ENCODE measurements at places on chromosomes 2 and 18.

DNA sequence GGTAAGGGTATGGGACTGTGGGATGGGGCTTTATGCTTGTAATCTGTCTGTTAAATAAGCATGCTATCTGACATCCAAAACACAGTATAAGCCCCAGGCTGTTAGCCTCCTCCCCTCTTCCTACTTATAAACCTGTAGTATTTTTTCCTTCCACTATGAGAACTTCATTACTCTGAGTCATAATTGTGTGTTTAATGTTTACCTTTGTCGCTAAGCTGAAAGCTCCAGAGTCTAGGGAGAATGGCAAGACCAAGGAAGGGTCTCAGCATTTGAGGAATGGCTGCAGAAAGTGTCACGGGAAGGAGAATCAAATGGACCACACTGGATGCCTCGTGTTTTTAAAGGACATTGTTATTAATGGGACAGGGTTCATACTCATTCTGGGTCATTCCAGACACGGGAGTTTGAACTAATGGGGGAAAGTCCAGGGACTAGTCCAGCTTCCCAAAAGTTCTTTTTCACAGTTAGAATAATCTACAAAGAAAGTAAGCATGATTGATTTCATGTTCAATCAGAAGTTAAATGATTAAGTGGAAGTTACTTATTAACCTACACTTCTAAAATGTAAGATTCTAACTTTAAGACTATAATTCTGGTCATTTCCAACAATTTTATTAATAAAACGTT, 292.2 kb downstream of the AFF3 start:
- DNase-seq: no peak

DNA sequence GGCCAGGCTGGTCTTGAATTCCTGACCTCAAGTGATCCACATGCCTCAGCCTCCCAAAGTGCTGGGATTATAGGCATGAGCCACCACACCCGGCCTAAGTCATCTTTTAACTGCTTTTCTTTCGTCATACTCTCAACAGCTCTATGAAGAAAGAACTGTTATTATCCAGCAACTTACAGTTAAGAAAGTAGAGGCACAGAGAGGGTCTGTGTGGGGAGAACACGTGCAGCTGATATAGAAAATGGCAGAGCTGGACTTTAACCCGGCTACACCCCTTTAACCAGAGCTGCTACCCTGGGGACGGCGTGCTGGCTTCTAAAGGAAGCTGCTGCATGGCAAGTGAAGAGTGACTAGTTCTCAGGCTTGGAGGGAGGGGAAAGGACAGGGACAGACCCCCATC, 25.5 kb downstream of the IGFBP2 start:
- DNase-seq: no peak

- DNase-seq: peak; percentile 45
Measured at GRCh38 chr18:11147371-11147951, 1.9 kb downstream of the PIEZO2 start.

GRCh38 chr2:40095000-40095399, 315.9 kb upstream of the THUMPD2 start:
- no peak for DNase-seq

GRCh38 chr18:31057051-31057450, 14.5 kb upstream of the DSC3 start:
- DNase-seq: no peak
